ENCODE measurements at places on chromosomes 6 and 20.
A peak's percentile ranks its signal among the peaks of the same experiment; 100 is the strongest.

GRCh38 chr20:24840121-24840713 lies 108.9 kb upstream of the CST7 start:
- DNase-seq, result no peak

DNA sequence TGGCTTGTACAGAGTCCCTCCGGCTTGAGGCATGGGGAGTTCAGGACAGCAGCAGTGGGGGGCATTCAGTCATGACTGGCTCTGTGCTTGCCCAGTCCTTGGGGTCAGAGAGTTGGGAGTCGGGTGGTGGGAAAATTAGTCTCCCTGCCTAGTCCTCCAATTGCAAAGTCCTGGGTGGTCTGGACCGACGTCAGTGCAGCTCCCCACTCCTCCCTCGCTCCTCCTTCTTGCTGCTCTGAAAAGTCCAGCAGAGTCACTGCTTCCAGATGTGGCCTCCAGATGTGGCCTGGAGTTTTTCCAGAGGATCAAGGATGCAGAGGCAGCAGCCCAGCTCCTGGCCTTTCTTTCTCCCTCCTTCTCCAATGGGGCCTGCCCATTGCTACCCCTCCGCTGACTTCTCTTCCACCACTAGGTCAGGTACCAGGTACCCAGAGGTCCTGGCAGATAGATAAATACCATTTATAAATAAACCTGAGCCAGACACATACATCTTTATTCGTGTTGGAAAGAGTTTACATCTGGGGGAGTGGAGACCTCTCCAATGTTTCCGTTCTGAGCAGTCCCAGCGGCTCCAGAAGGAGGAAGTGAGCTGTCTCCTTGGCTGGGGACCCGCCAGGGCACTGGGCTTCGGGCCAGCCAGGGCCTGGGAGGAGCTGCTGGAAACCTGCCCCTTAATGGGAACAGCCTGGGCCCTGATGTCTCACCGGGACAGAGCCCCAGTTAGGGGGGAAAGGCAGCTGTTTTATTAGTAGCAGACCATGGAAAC lies 49.0 kb upstream of the RNF24 start:
- peak; percentile 98 for DNase-seq

DNA sequence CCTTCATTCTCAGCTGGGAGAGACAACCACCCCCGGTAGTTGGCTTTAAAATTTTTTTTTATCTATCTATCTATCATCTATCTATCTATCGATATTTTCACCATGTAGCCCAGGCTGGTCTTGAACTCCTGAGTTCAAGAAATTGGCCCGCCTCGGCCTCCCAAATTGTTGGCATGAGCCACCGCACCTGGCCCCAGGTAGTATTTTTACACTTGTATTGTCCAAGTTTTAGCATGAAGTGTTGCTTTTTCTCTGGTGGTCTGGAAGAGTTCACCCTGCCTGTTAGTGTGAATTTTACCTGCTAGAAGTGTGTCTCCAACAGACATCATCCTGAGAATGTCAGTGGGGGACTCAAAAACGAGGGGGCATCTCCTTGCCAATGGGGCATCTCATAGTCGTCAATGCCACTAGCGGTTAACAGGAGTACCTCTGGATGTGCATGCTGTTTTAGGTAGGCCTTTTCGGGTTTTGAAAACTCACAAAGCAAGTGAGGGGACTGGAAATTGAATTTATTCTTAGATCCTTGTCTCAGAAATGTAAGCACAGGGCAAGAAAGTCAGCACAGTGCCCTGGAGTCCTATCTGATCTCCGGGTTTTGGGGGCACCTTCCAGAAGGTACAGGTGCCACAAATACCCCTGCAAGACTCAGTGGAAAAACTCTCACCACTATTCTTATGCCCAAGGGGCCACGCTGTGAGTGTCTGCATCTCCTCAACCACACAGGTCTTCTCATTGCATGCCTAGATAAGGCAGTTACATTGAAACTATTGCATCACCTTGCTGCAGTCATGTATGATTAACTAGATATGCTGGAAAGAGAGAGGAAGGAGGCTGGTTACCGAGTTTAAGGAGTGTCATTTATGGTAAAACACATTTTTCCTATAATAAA lies 37.1 kb downstream of the TNFAIP3 start:
- DNase-seq, result peak; percentile 53

DNA sequence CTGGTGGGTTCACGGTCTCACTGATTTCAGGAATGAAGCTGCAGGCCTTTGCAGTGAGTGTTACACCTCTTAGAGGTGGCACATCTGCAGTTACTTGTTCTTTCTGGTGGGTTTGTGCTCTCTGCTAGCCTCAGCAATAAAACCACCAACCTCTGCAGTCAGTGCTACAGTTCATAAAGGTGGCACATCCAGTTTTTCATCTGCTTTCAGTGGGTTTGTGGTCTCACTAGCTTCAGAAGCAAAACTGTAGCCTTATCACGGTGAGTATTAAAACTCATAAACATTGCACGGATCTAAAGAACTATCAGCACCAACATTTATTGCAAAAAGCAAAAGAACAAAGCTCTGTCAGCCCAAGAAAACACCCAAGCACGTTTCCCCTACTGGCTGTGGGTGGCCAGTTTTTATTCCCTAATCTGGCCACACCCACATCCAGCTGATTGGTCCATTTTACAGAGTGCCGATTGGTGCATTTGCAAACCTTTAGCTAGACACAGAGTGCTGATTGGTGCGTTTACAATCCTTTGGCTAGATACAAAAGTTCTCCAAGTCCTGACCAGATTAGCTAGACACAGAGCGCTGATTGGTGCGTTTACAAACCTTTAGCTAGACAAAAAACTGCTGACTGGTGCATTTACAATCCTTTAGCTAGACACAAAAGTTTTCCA lies 3.4 kb upstream of the TMEM14C start:
- peak; percentile 55 for DNase-seq

DNA sequence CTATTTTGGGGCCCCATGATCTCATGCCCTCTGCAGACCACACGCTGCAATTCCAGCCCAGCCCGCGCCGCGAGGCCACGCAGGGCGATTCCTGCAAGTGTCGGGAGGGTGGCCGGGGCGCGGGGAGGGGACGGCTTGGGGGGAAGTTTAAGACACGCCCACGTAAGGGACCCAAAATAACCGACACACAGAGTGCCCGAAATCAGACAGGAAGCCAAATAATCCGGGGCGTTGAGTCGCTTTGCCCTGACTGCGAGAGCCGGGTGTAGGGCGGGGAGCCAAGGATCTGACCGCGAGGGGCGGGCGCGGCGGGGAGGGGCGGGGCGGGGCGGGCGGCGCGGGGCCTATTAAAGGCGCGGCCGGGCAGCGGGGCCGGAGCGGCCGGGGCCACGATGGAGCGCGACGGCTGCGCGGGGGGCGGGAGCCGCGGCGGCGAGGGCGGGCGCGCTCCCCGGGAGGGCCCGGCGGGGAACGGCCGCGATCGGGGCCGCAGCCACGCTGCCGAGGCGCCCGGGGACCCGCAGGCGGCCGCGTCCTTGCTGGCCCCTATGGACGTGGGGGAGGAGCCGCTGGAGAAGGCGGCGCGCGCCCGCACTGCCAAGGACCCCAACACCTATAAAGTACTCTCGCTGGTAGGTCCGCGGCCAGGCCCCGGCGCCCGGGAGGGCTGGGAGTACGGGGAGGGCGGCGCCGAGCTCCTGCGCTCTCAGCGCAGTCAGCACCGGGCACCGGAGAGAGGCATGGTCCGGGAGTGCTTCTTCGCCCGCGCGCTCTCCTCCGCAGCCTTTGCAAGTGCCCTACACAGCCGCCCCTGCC lies at the start of gene ENPP1:
TSS of gene ENPP1 (plus strand) at position 377 of the 816 bp plus-strand sequence. CDS start at position 393, 16 bp downstream.
- DNase-seq, result peak; percentile 69

DNA sequence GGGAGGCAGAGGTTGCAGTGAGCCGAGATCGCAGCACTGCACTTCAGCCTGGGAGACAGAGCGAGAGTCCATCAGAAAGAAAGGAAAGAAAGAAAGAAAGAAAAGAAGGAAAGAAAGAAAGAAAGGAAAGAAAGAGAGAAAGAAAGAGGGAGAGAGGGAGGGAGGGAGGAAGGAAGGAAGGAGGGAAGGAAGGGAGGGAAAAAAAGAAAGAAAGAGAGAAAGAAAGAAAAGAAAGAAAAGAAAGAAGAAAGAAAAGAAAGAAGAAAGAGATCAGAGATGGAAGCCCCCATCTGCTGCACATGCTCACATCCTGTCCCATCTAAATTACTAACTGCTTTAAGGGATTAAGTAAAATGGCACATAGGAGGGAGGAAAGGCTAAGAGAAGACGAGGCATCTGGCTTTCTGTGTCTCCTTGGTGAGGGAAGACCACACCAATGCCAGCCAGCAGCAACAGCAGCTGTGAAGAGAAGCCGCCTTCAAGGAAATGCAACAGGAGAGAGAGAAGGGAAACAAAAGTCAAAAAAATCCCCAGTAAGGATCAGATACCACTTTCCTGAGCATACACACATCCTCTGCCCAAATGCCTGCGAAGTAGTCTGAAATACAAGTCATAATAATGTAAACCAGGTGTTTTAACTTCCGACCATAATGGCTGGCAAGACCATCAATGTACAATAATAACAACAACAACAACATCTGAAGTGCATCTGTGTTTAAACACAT lies 300.2 kb upstream of the JARID2 start:
- DNase-seq, result no peak

- no peak for DNase-seq
These were observed 54.4 kb downstream of the KDM1B start for GRCh38 chr6:18209539-18210197.

DNA sequence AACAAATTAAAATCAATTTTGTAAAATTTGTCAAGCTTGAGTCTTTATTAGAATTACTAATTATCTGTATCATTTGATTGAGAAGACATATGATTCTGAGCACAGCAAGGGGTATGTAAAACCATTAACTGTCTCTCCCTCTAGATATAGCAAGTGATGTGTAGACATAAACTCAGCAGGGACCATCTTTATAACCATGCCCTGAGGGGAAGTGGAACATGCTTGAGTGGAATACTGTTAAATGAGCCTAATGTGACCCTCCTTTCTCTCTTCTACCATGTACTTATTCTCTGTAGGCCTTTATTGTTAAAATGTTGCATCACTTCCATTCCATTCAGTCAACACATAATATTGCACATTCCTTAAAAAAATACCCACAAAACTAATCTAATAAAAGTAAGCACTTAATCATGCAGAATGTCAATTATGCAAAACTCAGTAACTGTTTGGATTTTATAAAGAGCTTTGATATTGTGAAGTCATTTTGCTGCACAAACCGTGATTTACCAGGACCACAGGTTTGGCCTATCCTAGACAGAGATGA lies 896.6 kb upstream of the MANEA start:
- no peak for DNase-seq

GRCh38 chr20:44911264-44911921 lies 1.5 kb downstream of the PABPC1L start:
- peak; percentile 52 for DNase-seq

DNA sequence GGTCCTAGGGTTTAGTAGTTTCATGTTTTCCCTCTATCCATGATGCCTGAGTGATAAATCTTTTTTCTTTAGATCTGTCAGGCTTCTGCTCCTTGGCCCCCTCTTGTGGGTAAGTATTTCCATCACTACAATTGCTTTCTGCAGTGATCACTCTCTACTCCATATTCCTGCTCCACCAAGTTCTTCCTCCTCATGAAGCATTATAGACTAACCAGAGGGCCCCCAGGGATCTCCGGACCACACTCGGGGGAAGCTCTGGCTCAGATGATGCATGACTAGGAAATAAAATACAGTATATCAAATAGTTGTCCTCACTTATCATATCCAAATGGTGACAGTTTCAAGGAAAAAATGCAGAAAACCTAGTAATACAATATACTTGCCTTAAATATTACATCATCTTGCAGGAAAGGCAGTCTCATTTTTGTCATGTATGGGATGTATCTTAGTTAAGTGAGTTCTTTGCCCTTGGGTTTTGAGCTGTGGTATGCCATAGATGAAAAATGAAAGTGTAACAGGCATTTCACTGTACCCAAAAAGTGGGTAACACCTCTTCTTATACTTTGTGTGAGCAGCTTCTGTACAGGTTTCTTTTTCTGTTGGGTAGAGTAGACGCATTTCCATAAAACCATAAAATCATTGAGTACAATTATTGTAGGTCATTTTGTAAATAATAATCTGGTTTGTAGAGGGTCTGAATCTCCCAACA lies 200.9 kb upstream of the EYA4 start:
- peak; percentile 47 for DNase-seq
